ENCODE measurements at places on chromosomes 7 and 10.
A peak's percentile ranks its signal among the peaks of the same experiment; 100 is the strongest.

DNA sequence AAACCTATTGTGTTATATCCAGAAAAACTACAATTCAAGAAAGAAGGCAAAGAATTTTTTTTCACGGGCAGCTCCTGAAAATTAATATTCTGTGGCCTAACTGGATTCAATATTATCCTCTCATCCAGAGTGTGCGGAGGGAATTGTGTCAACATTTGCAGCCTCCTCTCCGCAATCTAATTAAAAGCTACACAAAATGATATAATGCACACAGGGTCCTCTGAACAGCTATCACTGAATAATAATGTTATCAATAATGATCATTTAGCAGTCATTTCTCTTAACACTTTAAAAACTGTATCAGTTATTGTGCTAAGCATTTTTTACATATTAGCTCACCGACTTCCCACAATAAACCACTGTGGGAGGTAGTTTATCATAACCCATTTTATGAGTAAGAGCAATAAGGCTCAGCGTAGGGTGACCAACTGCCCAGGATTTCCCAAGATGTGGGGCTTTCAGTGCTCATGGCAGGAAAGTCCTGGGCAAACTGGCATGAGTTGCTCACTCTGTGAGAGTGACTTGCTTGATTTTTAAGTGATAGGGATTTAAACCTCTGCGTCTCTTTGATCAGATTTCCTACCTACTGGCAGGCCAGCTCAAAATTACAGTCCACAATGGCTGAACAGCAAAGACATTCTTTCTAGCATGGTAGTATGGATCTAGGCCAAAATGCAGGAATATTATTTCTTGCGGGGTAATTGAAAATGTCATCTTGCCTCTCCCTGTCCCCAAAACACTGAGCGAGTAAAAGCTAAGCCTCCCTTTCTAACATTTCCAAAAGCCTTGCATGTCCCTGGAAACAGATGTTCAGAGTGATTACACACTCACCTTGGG, 65.7 kb downstream of the AOAH start:
- DNase-seq: no peak

DNA sequence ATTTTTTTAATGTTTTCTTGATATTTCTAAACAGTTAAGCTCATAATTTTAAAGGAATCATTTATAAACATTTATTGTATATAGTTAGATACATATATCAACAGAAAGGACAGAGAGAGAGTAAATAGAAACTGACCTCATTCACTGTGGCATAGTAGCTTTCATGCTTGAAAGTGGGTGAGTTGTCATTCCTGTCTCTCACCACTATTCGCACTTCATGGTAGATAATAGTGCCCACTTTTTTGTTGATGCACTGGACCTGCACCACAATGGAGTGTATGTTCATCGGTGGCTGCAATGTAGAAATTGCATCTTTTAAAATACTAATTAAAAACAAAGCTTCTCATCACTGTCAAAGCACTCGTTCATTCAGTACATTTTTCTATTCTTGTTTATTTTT, 432.0 kb downstream of the PCDH15 start:
- peak; percentile 49 for DNase-seq

DNA sequence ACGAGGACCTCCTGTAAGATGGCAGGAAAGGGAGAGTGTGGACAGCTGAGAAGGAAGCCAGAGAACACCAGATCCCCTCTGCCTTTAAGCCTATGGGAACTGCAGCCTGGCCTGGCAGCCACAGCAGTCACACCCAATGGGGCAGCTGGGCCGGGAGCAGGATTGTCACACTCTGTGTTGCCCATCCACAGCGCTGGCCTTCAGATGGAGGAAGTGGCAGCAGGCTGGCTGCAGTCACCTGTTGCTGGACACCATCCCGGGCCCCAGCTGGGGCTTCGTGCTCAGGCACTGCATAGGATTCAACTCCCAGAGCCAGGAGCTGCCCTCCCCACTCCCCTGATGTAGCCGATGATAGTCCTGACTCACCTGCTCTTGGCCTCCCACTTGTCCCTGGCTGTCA, 114.4 kb downstream of the COL13A1 start:
- DNase-seq: no peak

- DNase-seq: no peak
Measured at GRCh38 chr10:63562857-63563256, 41.7 kb downstream of the REEP3 start.

DNA sequence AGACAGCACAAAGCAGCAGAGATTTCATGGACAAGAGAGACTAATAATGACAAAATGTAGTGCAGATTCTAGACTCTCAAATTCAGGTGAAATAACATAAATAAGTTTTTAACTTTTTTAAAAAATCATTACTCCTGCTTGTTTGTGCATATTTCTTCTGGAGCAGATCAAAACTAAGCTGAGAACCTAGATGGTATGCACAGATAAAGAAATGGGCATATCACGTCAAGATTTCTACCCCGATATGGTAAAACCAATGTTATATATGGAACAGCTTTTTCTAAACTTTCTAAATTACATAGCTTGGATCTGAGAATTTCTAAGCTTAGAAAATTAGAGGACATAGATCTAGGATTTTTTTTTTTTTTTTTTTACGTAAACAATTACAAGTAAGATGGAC, 18.2 kb downstream of the TWIST1 start:
- no peak for DNase-seq

Data from OCI-M1 (cell line).